ENCODE measurements at places on chromosomes 6 and 20. TPM values are rescaled to one million over a fixed set of nuclear protein-coding genes. Genes with fewer than 3 reads are reported as not detected.

The GTSF1L gene
- 0.84 TPM for total RNA-seq

The CD24 gene
- total RNA-seq, result 113 TPM

The CCN2 gene
- total RNA-seq, result 1.0 TPM

GRCh38 chr6:87103977-87104601 lies 9.2 kb upstream of the CGA start:
- no peak for DNase-seq

DNA sequence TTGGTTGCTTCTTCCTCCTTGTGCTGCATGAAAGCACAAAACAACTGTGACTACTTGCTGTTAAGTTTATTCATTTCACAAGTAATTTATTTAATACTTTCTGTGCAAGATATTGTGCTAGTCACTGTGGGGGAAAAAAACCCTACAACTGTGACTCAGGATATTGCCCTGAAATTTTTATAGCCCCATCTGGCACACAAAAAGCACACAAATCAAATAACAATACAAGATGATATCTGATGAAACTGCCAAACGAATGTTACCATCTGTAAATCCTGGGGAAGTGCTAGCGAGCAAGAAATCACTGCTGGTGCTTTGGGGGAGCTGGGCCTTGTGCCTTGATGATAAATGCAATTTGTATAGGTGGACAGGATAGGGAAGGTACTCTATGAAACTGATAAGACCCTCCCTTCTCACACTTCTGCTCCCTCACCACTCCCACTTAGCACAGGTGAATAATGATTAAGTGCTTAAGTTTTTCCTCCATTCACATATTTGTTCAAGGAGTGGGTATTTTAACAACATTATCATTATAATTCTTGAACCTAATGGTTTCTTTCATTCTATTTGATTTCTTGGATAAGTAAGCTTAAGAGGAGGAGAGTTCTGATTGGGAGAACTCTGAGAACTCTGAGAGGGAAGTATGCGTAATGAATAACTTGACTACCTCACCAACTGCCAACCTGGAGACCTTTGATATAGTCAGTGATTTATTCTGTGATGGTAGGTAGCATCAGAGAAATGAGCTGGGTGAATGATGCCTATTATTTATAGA lies 115.3 kb downstream of the RTN4IP1 start:
- no peak for DNase-seq

DNA sequence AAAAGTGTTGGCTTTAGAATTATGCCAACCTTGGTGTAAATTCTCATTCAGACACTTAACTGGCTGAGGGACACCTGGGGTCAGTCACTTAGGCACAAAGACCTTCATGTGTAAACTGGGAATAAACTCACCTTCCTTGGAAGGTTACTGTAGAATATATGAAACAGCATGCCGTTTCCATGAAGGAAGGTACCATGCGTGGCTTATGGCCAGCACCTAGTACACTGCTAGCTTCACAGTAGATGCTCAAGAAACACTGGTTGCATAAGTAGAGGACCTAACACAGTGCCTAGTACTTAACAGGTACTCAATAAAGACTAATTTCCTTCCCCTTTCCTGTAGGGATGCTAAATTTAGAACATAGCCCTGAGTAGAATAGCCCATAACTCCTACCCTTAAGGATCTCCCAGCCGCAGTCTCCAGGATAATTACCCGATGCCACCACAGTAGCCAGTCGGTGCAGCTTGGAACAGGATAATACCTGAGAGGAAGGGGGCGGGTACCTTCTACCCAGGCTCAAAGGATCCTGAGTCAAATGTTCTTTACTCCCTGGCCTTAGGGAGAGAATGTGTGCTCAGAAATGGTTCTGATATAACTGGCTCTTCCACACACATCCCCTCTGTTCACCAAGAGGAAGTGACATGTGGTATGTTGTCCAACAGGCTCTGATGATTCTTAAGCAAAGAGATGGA lies 3.6 kb downstream of the BCL2L1 start:
- DNase-seq, result no peak

GRCh38 chr6:155248008-155249001 lies 15.5 kb upstream of the CLDN20 start:
- peak; percentile 56 for DNase-seq

GRCh38 chr20:8127553-8128255 lies 4.4 kb upstream of the PLCB1 start:
- no peak for DNase-seq

- no peak for DNase-seq
These were observed 135.6 kb upstream of the PTPRK start for GRCh38 chr6:128655978-128656498.

GRCh38 chr6:66662196-66662595 lies 955.2 kb upstream of the EYS start:
- no peak for DNase-seq

DNA sequence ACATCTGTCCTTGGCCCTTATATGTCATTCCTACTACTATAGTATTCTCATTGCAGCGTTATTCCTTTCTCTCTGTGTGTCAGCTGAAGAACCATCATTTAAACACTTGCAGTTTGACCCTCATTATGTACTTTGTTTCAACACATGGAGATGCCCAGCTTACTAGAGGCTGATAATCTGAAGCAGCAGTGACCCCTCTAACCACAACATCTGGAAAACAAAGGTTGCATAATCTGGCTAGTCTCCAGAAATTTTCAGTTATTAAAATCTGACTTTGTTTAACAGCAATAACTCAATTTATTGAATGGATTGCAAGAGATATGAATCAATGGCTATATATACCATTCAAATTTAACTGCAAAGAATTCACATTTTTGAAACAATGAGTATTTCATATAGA lies 6.6 kb upstream of the PHIP start:
- no peak for DNase-seq
